ENCODE measurements at places on chromosomes 7 and 10. TPM values are rescaled to one million over a fixed set of nuclear protein-coding genes. Genes with fewer than 3 reads are reported as not detected.

Gene TBC1D12
- 14.7 TPM for total RNA-seq

Gene ANLN
- total RNA-seq: 18.9 TPM

Gene OR2A5
- total RNA-seq: not detected

Gene LRRC18
- total RNA-seq: not detected

Gene MTPN
- 55.7 TPM for total RNA-seq

DNA sequence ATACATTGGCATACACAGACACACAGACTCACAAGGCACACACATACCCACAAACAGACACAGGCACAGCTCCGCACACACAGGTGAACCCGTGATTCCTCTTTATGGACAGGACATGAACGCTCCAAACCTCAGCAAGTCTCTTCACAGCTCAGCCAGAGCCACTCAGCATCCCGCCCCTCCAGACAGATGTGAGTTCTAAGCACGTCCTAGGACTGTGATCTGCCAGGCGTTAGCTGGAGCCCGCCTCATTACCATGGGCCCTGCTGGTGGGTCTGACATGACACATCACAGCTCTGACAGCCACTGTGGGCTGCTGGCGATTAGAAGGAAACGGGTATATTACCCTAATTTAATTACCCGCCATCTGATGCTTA lies 176.7 kb upstream of the PPP2R2D start:
- peak; percentile 77 for DNase-seq

- DNase-seq: peak; percentile 71
These were observed 5.9 kb upstream of the BHLHA15 start for GRCh38 chr7:98205162-98205845.

DNA sequence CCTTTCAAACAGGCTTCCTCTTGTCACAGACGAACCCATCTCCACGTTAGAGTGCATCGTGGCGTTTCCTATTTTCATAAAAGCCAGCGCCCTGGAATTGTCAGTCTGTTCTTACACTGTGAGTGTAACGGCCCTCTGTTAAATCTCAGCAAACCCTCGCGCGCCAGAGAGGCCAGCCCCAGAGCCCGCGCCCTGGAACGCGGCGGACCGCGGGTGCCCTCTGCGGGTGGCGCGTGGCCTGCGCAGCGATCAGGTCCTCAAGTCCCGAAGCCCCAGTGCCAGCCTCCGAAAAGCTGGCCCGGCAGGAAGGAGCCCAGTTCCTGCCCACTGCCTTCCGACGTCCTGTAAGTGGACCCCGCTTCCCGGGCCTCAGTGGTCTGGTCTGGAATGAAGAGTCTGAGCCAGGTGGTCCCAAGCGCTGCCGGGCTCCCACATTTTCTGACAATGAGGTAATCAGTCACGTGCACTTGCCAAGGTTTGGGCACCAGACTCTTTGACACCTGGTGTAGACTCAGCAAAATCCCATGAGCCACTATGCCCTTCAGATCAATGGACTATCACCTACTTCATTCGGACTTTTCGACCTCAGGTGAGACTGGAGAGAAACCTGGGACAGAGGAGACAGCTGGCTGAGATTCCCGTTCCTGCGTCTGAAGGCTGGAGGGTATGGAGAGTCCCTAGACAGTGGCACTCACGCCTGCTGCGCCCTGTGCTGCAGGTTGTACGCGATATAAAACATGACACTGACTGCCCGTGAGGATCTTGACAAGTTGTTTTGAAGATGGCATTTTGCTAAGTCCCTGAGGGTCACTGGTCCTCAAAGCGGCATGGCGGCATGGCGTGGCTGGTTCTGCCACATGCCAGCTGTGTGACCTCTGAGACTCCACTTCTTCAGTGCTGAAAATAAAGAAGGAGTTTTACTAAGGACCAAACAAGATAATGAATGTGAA lies 109.4 kb upstream of the LANCL2 start:
- no peak for DNase-seq

GRCh38 chr10:2144584-2144983 lies 407.3 kb upstream of the ADARB2 start:
- no peak for DNase-seq

GRCh38 chr7:26199301-26200037 lies 1.1 kb downstream of the HNRNPA2B1 start:
- no peak for DNase-seq

- no peak for DNase-seq
These were observed 2.5 kb downstream of the RASSF4 start for GRCh38 chr10:44961931-44962750.

GRCh38 chr10:44713307-44713706 lies 197.8 kb upstream of the TMEM72 start:
- no peak for DNase-seq

- DNase-seq: no peak
These were observed 237.1 kb upstream of the NRP1 start for GRCh38 chr10:33571616-33572015.

Measured in vagina (tissue), 2 donors.